ENCODE measurements at places on chromosomes 6 and 20.

GRCh38 chr6:104595311-104595820 lies 264.4 kb downstream of the HACE1 start:
- no peak for DNase-seq

- DNase-seq: no peak
Measured at GRCh38 chr6:10073341-10073740, 341.5 kb downstream of the TFAP2A start.

GRCh38 chr6:3286641-3287171 lies 28.0 kb downstream of the PSMG4 start:
- no peak for DNase-seq

- DNase-seq: no peak
Measured at GRCh38 chr6:91428953-91429560, 842.2 kb upstream of the MAP3K7 start.

DNA sequence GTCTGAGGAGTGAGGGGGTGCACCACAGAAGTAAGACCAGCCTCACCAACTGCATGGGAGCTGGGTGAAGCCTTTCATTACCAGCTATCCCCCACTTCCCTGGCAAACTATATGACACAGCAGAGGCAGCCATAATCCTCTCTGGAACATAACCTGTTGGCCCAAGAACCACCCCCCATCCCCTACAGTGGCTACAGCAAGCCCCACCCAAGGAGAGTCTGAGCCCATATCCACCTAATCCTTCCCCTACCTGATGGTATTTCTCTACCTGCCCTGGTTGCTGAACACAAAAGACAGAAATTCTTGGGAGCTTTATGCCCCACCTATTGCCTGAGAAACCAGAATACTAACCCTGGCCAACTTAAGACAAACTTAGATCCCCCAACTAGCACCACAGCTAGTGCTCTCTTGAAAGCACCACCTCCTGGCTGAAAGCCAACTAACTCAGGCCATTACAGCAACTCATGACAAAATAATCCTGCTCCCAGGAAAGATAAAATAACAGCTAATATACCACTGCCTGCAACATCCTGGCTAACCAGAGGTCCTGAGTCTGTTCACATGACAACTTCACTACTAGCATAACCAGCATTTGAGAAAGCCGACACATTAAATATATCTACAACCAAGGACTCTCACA lies 11.2 kb downstream of the RNGTT start:
- no peak for DNase-seq

GRCh38 chr6:45299096-45299581 lies 29.0 kb upstream of the RUNX2 start:
- DNase-seq: no peak

- no peak for DNase-seq
Measured at GRCh38 chr6:27136978-27137814, 110.3 kb upstream of the PRSS16 start.

- no peak for DNase-seq
Measured at GRCh38 chr6:382883-383810, 8.4 kb upstream of the IRF4 start.

DNA sequence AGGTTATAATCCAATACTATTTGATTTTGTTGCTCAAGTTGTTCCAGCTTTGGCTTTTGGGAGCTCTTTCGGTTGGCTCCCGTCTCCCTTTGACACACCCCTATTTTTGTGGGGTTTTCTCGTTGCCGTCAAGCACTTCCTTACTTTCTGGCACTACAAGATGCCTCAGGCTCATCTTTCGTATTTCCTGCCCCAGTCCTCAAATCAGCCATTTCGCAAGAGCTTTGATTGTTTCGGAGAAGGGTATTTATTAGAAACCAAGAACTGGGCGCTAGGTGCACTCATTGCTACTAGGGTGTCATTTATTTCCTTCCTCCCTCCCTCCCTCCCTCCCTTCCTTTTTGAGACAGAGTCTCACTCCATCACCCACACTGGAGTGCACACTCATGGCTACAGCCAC lies 13.3 kb upstream of the SOX12 start:
- DNase-seq: no peak

GRCh38 chr6:1903780-1904465 lies 294.2 kb downstream of the FOXC1 start:
- no peak for DNase-seq

DNA sequence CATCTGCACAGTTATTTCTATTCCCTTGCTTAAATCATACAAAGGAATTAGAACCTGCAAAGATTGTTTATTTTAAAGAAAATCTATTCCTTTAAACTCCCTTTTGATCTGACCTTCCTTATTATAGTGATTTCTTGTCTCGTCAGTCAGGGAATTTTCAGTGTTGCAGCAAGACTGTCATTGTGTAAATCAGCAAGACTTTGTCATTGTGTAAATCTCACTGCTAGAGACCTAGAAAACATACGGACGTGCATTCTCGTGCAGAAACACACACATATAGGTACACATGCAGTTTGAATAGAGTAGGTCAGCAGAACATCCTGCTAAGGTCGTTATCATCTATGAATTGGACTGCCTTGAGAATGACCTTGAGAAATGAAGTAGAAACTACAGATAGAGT lies 6.2 kb upstream of the SGK1 start:
- DNase-seq: no peak

- DNase-seq: no peak
Measured at GRCh38 chr20:3071266-3071609, 182 bp upstream of the OXT start.

- DNase-seq: no peak
Measured at GRCh38 chr20:44188752-44189151, 1.8 kb upstream of the JPH2 start.

GRCh38 chr20:4709261-4710105 lies 12.2 kb upstream of the PRND start:
- DNase-seq: no peak

DNA sequence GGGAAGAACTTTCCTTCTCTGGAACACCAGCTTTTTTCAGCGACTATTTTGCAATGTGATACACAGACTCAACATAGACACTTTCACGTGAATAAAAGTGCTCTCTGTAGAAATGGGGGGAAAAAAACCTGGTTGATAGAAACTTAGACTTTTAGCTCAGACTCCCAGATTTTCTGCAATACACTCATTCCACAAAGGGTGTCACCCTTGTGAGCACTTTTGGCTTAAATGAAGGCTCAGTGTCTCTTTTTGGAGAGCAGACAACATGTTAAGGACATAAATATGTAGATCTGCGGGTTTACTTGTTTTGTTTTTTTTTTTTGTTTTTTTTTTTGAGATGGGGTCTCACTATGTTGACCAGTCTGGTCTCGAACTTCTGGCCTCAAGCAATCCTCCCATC lies 579.6 kb downstream of the PTPRT start:
- DNase-seq: no peak

- DNase-seq: no peak
Measured at GRCh38 chr20:61674121-61674520, 391.6 kb downstream of the TAF4 start.

GRCh38 chr20:56429502-56429901 lies 17.4 kb downstream of the CASS4 start:
- DNase-seq: peak; percentile 21

DNA sequence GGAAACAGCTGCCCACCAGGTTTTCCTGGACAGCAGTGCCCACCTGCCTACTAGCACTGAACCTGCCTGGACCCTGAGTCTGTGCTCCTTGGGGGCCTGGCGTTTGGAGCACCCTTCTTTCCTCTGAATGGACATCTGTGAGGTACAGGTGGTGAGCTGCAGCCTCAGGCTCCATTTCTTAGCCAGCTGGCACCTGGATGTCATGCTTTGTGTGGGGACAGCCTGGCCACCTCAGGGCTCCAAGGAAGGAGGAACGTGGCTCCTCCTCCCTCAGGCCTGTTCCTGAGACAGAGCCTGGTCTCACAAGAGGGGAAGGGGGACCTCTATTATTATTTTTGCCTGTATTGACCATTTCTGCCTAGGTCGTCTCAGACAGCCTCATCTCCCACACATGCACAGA lies 8.1 kb downstream of the TMEM151B start:
- DNase-seq: no peak

DNA sequence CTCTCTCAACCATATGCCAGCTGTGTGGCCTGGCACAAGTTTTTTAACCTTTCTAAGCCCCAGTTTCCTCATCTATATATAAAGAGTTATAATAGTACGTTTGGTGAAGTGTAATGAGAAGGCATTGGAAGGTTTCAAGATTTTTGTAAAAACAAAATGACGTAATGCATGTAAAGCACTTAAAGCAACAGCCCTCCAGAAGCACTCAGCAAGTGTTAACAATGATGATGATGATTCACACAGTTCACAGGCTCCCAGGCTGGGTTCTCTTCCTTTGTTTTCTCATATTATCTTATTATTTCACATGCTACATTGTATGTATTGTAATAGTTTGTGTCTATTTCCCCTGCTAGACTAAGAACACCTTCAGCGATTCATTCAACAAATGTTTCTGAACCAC lies 6.2 kb downstream of the CEP250 start:
- DNase-seq: no peak

DNA sequence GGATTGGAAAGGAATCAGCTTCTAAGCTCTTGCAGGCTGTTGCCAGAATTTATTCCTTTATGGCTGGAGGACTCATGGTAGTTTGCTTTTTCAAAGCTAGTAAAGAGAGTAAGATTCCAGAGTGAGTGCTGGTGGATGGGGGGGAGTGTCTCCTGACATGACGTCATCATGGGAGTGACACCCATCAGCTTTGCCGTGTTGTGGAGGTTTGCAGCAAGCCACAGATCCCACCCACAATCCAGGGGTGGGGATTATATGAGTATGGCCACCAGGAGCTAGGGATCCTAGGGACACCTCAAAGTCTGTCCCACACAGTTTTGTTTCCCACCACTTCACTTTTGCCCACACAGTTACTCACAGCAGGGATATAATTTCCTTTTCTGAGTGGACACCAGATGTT lies 28.7 kb upstream of the PMEPA1 start:
- no peak for DNase-seq

- DNase-seq: no peak
Measured at GRCh38 chr6:52931351-52931750, 21.9 kb upstream of the GSTA3 start.

- no peak for DNase-seq
Measured at GRCh38 chr20:10430704-10431103, 3.3 kb downstream of the MKKS start.

DNA sequence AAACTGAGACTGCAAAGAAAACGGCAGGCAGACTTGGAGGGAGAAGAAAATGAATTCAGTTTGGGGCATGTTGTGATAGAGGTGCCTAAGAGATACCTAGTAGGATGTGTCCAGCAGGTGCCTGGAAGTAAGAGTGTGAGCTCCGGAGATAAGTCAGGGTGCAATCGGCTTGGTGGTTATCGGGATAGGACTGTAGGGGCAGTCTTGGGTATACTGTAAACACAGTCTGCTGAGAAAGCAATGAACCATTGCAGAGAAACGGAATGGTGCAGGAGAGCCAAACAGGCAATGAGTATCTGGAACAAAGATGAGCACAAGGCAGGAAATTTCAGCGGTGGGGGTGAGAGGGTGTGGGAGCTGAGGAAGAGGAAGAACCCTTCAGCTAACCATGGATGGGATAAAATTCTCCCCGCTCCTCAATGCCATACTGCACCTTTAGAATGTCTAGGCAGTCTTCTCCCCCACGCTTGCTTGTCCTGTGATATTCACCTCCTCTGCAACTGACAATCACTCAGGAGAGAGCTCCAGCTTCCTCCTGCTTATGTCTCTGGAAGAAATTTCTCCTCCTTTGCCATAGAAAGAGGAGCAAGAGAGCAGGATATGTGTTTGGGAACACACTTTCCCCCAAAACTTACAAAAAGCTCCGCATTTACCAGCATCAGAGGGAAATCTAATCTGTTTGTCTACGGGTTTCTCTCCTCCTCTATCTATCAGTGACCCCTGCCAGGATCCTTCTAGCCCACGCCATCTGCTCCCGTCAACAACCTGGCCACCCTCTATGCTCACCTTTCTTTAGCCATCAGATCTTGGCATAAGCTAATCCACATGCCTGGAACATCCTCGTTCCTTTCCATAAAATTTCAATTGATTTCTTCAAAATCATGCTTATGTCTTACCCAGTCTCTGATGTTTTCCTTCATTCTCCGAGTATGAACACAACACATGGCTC lies 381.7 kb upstream of the JARID2 start:
- no peak for DNase-seq

- no peak for DNase-seq
Measured at GRCh38 chr20:8209061-8209460, 77.0 kb downstream of the PLCB1 start.

GRCh38 chr20:60509407-60509806 lies 551.2 kb downstream of the CDH26 start:
- DNase-seq: no peak

GRCh38 chr6:128144320-128144719 lies 243.5 kb upstream of the THEMIS start:
- DNase-seq: no peak

DNA sequence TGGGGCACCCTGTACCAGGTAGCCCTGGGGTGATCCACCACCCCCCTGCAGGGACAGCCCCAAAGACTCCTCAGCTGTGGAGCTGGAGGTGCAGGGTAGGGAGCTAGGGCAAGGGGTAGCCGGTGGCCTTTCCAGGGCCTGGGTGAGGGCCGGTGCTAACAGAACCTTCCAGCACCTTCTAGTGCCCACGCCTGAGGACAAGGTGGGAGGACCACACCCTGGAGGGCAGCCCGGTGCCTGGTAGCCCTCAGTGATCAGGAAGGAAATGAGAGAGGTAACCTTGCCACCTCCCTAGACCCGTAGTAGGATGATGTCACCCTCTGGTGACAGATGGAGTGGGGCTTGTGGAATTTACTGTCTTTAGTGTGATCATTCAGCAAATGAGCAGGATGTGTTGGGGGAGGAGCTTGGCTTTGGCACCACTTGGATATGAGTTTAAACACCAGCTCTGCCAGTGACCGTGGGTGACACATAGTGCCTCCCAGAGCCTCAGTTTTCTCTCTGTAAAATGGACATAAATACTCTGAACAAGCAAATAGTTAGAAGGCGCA lies 187.7 kb downstream of the NFATC2 start:
- no peak for DNase-seq

GRCh38 chr6:42369568-42369967 lies 82.2 kb downstream of the TRERF1 start:
- DNase-seq: no peak

- no peak for DNase-seq
Measured at GRCh38 chr20:32352121-32352720, 5.9 kb upstream of the ASXL1 start.

DNA sequence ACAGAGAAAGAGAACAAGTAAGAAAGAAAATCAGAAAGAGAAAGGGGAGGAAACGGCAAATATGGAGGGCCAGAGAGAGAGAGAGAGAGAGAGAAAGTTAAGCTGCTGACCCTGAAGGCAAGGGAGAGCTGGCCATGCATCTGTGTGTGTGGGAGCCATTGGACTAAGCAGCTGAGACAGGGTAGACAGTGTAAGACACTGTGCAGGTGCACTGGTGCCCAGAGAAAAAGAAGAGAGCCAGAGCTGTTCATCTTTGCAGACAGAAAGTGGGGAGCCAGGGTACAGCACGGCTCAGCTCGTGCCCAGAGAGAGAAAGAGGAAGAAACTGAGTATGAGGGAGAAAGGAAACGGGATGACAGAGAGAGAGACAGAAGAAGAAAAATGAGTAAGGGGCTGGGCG lies 24.2 kb upstream of the ZNF318 start:
- DNase-seq: no peak

DNA sequence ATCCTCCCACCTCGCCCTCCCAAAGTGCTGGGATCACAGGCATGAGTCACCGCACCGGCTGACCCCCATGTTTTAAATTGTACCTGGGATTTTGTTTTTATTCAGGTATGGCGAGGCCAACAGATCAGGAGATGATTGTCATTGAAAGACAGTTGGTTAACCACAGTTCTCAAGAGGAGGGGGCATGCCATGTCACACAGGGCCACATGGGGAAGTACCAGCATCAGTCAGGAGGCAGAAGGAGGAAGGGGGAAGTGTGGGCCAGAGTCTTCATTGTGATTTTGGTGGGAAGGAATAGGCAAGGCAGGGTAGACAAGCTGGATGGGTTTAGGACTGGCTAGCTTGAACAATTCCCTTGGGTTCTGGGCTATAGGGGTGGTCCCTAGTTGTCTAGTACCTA lies 9.9 kb upstream of the MMP9 start:
- DNase-seq: no peak

All from stimulated activated CD4-positive, alpha-beta T cell treated with anti-CD3 and anti-CD28 coated beads, Interleukin-1b, Interleukin-23, amount 100 ng/mL, for 1 hour (primary cell).